ENCODE measurements at places on chromosomes 13 and 19.
A peak's percentile ranks its signal among the peaks of the same experiment; 100 is the strongest.

- no peak for DNase-seq
Measured at GRCh38 chr19:5632657-5633056, 9.8 kb downstream of the SAFB start.

DNA sequence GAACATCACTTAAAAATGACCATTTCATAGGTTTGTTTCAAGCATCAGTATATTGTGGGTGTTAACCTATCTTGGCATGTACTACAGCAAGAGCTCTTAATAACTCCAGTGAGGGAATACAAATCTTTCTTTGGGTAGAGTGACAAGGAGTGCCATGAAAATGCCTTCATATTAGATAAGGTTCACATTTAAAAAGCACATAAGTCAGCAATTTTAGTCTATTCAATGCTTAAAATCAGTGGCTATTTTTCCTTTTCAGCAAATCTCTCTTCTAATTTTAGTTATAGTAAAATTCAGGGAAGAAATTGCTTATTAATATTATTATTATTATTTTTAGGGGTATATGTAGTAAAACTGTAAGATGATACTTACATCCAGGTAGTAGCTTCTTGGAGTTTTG lies 291.1 kb downstream of the GPC6 start:
- no peak for DNase-seq

GRCh38 chr19:15216363-15216762 lies 15.6 kb upstream of the NOTCH3 start:
- no peak for DNase-seq

DNA sequence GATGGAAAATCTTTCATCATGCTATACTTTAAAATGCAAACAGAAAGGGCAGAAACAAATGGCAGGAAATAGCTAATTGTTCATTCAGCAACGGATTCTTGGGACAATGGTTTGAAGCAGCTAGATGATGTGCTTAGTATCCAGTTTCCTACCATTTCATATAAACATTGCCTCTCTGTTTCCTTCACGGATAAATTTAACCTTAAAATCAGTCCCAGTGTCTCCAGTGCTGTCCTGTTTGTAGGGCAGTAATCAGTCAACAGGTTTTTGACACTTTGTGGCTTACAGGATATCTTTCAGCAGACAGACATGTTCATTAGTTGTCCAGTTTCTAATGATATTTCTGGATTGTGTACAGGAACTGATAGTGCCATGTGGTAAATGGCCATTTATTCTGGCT lies 24.7 kb upstream of the RB1 start:
- no peak for DNase-seq

- no peak for DNase-seq
Measured at GRCh38 chr13:51816604-51817249, 12.8 kb upstream of the DHRS12 start.

GRCh38 chr13:98089246-98089645 lies 53.6 kb upstream of the FARP1 start:
- DNase-seq: no peak

DNA sequence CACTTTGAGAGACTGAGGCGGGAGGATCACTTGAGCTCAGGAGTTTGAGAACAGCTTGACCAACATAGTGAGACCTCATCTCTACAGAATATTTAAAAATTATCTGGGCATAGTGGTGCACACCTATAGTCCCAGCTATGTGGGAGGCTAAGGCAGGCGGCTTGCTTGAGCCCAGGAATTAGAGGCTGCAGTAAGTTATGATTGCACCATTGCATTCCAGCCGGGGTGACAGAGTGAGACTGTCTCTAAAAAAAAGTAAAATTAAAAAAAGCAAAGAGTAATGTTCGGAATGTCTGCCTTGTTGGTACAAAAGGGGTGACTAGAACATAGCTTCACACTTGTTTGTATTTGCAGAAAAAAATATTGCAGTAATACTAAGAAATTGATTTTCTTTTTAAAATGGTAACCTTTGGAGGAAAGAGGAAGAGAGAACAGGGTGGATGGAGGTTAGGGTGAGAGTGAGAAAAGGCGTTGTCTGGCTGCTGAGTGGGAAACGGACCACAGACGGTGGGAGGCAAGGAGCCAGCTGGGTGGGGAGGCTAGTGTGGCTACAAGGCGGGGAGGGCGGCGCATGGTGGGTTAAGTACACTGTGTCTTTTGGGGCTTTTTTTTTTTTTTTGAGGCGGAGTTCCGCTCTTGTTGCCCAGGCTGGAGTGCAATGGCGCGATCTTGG lies 10.2 kb downstream of the PPP1R14A start:
- no peak for DNase-seq

- DNase-seq: peak; percentile 86
Measured at GRCh38 chr19:42436006-42436405, 6.7 kb downstream of the CXCL17 start.

- DNase-seq: no peak
Measured at GRCh38 chr13:70386919-70387318, 278.7 kb upstream of the KLHL1 start.

DNA sequence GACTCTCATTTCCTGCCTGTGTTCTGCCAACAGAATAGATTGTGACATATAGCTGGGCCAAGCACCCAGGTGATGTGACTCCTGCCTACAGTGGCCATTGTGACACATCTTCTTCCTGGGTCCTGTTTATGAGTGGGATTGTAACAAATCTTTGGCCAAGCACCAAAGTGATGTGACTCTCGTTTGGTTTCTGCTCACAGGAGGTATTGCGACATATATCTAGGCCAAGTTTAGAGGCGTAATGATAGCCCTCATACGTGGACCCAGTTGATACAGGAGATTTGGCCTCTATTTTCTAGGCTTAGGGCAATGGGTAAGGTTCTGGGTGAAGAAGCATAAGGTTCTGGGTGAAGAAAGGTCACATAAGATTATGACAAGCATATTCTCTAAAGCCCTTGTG lies 76.2 kb downstream of the ZNF208 start:
- DNase-seq: no peak
